ENCODE measurements at places on chromosomes 4 and X. TPM values are rescaled to one million over a fixed set of nuclear protein-coding genes. Genes with fewer than 3 reads are reported as not detected.

- no peak for DNase-seq
These were observed 25.0 kb upstream of the UBA6 start for GRCh38 chr4:67725981-67726380.

DNA sequence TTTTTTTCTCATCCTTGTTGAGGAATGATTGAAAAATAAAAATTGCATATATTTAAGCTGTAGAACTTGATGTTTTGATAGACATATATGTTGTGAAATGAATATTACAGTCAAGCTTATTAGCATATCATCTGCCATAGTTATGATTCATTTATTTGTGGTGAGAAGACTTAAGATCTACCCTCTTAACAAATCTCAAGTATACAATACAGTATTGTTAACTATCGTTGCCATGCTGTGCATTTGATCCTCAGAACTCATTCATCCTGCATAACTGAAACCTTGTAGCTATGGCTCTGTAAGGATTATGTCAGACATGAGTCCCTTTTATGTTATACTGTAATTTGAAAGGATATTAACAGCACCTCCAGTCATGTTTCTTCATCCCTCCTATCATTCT, 2045.3 kb downstream of the ARAP2 start:
- no peak for DNase-seq

FABP2 gene
- not detected for total RNA-seq

GRCh38 chr4:147192679-147193078, 247.0 kb upstream of the TTC29 start:
- no peak for DNase-seq

GRCh38 chr4:52269761-52270160, 218.7 kb downstream of the SPATA18 start:
- no peak for DNase-seq

- DNase-seq, result no peak
These were observed 214.5 kb upstream of the TACR3 start for GRCh38 chr4:103934178-103934789.

GRCh38 chr4:113888006-113888405, 91.4 kb downstream of the ARSJ start:
- no peak for DNase-seq

Data from mucosa of gallbladder (tissue), 1 donor.